ENCODE measurements at places on chromosomes 11 and 22.

DNA sequence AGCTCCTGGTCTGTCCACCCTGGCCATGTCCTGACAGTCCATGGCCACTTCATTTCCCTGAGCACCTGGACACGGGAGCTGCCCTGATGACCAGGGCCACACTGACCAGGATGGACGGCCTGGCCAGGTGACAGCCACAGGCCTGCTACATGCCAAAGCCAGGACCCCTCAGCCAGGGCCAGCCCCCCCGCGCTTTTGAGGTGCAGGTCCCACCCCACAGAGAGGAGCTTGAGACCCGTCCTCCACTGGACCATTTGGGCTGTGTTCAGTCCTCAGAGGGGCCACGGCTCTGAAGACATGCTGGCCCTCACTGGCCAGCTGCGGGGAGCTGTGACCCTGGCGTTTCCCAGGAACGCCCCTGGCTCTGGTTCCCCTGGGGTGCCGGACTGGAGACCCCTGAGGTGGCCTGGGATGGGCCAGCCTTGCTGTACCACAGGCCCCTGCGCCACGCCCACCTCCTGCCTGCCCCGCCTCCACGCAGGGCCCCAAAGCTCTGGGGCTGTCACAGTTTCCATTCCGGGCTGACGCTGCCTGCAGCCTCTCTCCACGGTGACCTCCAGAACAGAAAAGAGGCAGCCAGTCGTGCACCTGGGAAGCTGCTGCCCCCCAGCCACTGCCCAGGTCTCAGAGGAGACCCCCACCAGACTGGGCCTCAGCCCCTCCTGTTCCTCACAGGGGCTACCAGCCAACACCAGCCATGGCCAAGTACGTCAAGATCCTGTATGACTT lies 18.2 kb downstream of the EPS8L2 start:
- no peak for DNase-seq

GRCh38 chr11:1119604-1120146 lies 38.1 kb upstream of the MUC5AC start:
- no peak for DNase-seq

GRCh38 chr11:46570790-46571398 lies 22.9 kb downstream of the AMBRA1 start:
- DNase-seq, result no peak

DNA sequence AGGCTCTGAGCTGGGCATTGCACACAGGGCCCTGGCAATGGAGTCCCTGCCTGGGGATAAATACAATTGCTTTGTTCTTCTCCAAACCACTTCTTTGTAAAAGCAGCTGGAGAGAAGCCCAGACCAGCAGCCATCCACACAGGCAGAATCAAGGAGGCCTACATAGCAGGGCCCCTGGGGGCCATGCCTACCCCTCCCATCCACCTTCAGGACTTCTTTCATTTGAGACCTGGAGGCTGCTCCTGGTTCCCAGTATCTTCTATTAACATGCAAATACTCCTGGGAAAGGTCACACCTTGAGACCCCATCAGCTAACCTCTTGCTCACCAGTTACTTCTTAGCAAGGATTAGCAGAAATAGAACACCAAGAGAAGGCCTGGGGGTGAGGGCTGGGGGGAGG lies 511.1 kb downstream of the SOX6 start:
- DNase-seq, result peak; percentile 54

DNA sequence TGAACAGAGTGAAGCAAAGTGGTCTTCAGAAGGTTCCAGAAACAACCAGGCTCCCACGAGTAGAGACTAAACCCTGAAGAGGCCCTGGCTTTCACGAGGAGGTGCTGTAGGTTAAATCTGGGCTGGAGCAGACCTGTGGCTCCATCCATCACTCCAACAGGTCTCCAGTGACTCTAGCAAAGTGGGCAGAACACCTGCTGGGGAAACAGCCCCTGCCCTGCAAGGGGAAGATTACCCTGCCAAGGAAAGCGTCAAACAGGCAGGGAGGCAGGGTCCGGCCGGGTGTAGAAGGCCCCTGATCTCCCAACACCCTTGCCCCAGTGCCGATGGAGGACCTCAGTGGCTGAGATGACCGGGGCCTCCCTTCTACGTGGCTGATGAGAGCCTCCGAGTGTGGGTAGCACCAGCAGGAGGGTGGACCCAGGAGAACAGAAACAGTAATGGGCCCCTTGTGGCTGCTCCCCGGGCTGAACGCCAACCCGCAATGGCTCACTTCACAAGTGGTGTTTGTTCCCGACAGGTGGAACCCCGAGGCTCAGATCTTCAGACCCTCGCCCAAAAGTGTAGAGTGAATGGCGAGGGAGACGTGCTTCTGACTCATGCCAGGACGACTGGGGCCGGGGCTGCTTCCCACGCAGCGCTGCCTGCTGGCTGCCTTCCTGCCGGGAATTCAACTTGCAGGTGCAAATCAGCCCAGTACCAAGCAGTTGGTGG lies 112.0 kb downstream of the SHANK2 start:
- peak; percentile 96 for DNase-seq

DNA sequence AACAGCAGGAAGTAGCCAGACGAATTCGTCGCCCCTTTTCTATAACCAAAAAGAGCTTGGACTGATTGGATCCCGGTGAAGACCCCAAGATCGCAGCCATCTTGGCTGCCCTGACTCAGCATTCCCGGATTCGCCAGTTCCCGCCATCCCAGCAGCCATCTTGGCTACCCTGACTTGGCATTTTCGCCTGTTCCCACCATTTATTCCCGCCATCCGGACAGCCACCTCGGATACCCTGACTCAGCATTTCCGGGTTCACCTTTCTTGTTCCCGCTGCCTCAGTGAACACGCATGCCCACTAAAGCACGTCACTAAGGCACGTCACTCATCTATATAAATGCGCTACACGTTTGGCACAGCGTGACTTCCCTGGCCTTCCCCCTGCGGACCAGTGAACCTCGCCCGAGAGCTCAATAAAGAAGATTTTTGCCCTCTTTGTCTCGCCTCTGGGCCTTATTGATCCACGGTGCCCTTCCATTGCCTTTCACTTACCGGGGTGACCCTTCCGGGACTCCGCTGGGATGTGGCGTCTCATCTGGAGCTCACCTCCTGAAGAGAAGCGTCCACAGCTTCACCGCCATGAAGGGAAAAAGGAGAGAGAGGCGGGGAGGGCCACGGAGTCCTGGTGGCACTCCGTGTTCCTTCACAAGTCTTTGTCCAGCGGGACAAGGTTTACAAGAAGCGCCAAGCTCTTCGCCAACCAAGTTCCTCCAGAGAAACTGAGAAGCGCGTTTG lies 4.0 kb upstream of the OR56A3 start:
- no peak for DNase-seq

- DNase-seq, result no peak
These were observed 34.5 kb upstream of the ETS1 start for GRCh38 chr11:128621601-128622501.

- no peak for DNase-seq
These were observed 67.4 kb downstream of the SYT13 start for GRCh38 chr11:45218705-45219104.

- no peak for DNase-seq
These were observed 33.7 kb upstream of the PRR5 start for GRCh38 chr22:44668190-44668885.

- DNase-seq, result no peak
These were observed 6.0 kb downstream of the NDUFV1 start for GRCh38 chr11:67612751-67613150.

- no peak for DNase-seq
These were observed 14.2 kb downstream of the STARD10 start for GRCh38 chr11:72779495-72780128.

GRCh38 chr11:126277780-126278179 lies 5.1 kb upstream of the TIRAP start:
- no peak for DNase-seq

- DNase-seq, result no peak
These were observed 27.8 kb upstream of the MYH9 start for GRCh38 chr22:36415415-36416168.

DNA sequence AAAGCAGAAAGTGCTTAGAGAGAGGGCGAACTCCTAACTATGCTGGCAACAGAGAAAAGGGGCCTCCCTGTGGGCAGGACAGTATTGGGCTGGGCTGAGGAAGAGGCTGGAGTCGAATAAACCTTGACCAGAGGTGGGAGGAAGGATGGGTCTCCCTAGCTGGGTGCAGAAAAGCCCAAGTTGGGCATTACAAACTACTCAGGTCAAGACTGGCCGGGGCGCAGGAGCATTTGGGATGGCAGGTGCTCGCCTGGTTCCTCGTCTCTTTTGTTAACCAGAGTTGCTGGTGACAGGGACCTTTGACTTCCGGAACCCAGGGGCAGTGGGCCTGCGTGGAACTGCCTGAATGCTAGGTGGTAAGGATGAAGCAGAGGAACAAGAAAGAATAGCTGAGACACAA lies 80.3 kb upstream of the SHISAL1 start:
- DNase-seq, result no peak

- no peak for DNase-seq
These were observed 23.5 kb downstream of the TBRG1 start for GRCh38 chr11:124646148-124646547.

- peak; percentile 23 for DNase-seq
These were observed 82.3 kb downstream of the PDE2A start for GRCh38 chr11:72591785-72592502.

- no peak for DNase-seq
These were observed at the start of gene HDAC10 for GRCh38 chr22:50250555-50251476. Gene HDAC10 (minus strand): TSS chr22:50251265. CDS start chr22:50251032, 233 bp downstream.

GRCh38 chr11:18229501-18229900 lies 7.1 kb downstream of the SAA4 start:
- DNase-seq, result no peak

- no peak for DNase-seq
These were observed 121.5 kb downstream of the RRAS2 start for GRCh38 chr11:14237444-14237961.

DNA sequence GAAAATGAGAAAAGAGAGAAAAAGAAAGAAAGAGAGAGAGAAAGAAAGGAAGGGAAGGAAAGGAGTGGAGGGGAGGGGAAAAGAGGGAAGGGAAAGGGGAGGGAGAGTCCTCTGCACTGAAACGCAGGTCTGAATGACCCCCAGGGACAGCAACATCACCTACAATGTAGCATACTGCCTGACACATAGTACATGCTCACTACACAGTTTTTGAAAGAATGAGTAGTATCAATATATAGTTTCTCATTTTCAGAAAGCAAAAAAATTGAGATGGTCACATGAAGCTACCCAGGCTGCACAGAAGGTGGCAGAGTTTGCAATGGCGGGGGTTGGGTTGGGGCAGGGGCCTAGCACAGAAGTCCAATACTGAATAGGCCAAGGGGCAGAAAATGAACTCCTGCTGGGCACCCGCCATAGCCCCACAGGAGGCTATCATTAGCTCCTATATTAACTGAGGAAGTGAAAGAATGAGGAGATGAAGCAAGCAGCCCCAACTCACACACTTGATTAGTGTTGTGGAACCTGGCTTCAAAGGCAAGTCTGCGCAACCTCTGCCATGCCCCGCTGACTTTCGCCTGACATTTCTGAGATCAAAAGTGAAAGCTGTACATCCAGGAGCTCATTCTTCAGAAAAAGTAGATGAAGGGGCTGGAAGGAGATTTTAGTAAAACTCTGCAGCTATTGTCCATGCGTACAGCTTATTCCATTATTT lies 241.2 kb upstream of the SYN3 start:
- no peak for DNase-seq
